ENCODE measurements at places on chromosomes 1 and 21.

DNA sequence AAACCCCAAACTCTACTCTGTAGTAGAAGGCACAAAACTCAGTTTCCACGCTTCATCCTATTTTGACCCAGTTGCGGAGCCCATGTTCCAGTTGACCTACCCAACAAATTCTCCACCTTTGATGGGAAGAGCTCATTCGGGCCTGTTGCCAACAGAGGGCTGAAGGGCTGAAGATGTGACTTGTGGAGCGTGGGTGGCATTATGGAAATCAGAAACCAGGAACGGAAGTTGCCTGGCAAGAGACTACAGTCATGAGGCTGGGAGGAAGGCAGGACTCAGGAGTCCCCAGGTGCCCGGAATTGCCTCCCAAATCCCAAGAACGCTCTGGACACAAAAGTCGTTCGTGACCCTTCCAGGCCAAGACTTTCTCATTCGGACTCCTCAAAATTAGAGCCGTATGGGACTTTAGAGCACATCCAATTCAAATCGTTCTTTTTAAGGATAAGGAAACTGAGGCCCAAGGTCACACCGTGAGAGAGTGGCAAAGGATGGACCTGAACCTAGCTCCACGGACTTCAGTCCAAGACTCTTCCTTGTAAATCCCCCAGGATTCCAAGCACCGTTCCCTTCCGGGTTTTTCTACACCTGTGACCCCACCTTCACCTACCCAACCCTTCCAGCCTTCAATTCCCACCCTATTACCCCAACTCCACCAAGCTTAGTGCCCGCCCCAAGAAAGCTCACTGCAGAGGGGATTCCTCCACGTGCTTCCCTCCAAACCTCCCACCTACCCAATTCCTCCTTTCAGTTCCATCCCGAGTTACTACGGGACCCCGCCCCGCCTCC is 739 bp downstream of the SMG5 start:
- no peak for DNase-seq

GRCh38 chr1:76951153-76951552 is 83.9 kb downstream of the ST6GALNAC5 start:
- peak; percentile 63 for DNase-seq

DNA sequence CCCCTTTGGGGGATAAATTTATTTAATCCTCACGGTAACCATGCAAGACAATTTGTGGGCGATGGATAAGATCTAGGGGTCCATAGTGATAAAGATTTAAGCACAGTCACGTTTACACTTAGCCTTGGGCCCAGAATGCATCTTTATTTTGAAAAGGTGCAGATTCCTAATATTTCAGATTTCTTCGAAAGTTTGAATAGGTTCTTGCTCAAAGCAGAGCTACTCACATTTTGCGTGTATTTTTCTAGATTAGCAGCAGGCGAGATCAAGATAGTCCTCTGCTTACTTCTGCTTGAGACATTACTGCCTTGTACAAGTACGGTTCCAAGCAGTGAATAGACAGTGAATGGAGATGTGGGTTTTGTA is 647 bp downstream of the TSEN15 start:
- DNase-seq = no peak

DNA sequence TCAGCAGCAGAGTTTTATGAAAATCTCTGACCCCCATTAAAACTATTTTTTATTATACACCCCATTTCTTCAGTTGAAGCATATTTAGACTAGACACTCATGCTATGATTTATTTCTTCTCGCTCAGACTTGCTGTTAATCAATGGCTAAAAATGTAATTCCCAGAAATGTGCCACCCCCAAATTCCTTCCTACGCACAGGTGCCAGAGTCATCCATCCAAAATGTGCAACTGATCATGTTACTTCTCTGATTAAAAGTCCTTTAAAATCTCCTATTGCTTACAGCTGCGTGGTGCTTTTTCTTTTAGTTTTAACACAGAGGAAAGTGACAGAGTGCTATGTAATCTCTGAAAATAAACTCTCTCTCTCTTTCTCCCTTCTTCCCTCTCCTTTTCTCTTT is 954.4 kb downstream of the NCAM2 start:
- no peak for DNase-seq

DNA sequence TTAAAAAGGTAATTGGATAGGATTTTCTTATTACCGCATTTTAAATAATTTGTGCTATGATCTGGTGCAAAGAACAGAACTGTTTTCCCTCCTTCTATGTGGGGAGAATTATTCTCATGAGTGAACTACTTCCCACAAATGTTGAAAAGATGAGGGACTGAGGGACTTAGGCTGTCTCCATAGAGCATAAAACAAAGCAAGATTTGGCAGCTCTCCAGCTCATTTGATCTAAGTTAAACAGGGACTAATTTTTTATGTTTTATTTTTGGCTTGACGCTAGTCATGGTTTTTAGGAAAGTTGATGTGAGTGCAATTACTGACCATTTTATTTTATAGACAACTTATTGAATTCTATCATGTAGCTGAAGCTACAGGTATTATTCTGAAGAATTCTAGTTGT is 362.3 kb downstream of the HLX start:
- DNase-seq = no peak

- DNase-seq = no peak
Observed at GRCh38 chr1:83800066-83800465, 198.9 kb downstream of the TTLL7 start.

DNA sequence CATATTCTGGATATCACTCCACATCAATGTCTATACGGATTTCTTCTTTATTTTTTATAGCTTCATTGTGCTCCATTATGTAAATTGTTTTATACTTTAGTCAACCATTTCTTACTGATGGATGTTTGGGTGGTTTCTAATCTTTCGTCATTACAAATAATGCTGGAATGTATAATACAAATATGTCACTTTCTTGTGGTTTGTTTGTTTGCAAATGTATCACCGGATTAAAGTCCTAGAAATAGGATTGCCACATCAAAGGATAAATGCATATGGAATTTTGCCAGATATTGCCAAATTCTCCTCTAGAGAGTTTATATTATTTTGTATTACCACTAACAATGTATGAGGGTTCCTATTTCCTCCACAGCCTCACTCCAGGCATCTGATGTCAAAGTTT is 48.7 kb upstream of the PRDM2 start:
- DNase-seq = no peak
